Uterus (tissue), 4 donors: ENCODE measurements at places on chromosomes 2 and 18. TPM values are rescaled to one million over a fixed set of nuclear protein-coding genes. Genes with fewer than 3 reads are reported as not detected.

LHCGR gene
- not detected for total RNA-seq

RAX gene
- not detected for total RNA-seq

ARL4C gene
- 3.1 TPM for total RNA-seq

SKA1 gene
- 5.5 TPM for total RNA-seq

NT5DC4 gene
- not detected for total RNA-seq

CIDEA gene
- total RNA-seq, result not detected

NLRC4 gene
- total RNA-seq, result 1.5 TPM

FBXO15 gene
- total RNA-seq, result not detected

G6PC2 gene
- not detected for total RNA-seq

GRCh38 chr2:227006189-227006897 lies 157.7 kb downstream of the COL4A4 start:
- no peaks in the 10 kb centered on the region for H3K27me3 ChIP-seq
- no peak overlapping the region for H3K27ac ChIP-seq
- no peaks in the 10 kb centered on the region for H3K36me3 ChIP-seq

- no peak overlapping the region for H3K4me3 ChIP-seq
- no peak for DNase-seq
- no peaks in the 10 kb centered on the region for H3K27me3 ChIP-seq
These were observed 31.6 kb downstream of the RNF144A start for GRCh38 chr2:6948677-6949351.

GRCh38 chr2:238668426-238668825 lies 179.5 kb upstream of the TWIST2 start:
- H3K27me3 ChIP-seq, result no peaks in the 10 kb centered on the region
- H3K27ac ChIP-seq, result no peak overlapping the region
- H3K4me3 ChIP-seq, result no peak overlapping the region
- H3K4me1 ChIP-seq, result no peaks in the 10 kb centered on the region

DNA sequence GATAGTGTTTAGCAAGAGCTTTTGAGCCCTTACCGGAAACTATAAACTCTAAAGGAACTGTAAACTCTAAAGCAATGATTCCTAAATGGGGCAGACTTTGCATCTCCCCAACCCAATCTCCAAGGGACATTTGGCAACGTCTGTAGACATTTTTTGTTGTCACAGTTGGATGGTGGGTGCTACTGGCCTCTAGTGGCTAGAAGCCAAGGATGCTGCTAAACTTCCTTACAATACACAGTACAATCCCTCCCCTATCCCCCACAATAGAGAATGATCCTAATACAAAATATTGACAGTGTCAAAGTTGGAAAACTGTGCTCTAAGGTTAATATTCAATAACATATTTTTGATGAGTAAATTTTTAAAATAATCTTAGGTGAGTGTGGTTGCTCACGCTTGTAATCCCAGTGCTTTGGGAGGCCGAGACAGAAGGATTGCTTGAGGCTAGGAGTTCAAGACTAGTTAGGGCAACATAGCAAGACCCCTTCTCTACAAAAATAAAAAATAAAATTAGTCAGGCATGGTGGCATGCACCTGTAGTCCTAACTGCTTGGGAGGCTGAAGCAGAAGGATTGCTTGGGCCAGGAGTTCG lies 66.7 kb downstream of the PTPN4 start:
- no peak for DNase-seq
- H3K27me3 ChIP-seq, result no peaks in the 10 kb centered on the region
- H3K27ac ChIP-seq, result no peak overlapping the region
- H3K4me1 ChIP-seq, result no peaks in the 10 kb centered on the region
